ENCODE measurements at places on chromosomes 13 and 19.

DNA sequence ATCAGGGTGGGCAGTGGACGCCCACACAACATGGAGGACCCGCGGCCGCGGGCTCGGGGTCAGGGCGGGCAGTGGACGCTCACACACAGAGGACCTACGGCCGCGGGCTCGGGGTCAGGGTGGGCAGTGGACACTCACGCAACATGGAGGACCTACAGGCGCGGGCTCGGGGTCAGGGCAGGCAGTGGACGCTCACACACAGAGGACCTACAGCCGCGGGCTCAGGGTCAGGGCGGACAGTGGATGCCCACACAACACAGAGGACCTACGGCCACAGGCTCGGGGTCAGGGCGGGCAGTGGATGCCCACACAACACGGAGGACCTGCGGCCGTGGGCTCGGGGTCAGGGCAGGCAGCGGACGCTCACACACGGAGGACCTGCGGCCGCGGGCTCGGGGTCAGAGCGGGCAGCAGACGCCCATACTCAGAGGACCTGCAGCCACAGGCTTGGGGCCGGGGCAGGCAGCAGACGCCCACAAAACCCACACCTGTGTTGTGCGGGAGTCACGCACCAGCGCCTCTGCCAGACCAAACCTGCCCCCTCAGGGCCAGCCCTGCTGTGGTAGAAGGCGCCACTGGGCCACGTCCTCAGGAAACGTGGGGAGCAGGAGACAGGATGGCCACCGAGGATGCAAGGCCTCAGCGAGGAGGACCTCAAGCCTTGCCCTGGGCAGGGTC lies 27.6 kb upstream of the C13orf46 start:
- DNase-seq, result no peak

DNA sequence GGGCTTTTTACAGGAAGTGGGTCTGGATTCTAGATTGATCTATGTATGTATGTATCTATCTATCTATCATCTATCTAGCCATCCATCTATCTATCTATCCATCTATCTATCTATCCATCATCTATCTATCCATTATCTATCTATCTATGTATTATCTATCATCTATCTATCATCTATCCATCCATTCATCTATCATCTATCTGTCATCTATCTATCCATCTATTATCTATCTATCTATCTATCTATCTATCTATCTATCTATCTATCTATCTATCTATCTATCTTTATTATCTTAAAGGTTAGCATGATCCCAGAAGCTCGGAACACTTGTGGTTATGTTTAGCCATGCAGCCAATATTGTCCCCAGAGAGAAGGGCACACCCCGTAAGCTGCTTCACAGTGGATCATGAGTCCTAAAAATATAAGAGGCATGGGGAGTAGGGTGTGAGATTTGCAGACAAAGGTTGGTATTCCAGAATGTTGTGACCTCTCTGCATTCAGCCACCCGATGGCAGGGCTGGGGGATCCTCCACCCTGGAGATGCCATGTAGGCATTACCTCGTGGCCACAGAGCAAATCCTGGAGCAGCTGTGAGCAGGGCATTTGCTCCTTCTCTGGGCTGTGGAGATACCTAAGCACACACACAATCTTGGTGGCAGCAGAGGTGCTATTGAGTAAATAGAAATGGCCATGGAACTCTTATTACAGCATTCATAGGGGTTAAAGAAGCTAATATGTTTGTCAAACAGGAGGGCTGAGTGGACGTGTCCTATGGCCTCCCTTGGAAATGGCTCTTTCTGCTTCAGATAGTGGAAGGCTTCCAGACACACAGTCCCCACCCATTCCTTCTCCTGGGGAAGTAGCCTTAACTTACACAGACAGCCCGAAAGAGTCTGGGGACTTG lies 310.0 kb upstream of the TSHZ3 start:
- no peak for DNase-seq

- DNase-seq, result no peak
Observed at GRCh38 chr19:17467471-17468301, 2.6 kb upstream of the SLC27A1 start.

GRCh38 chr13:79900356-79900755 lies 419.4 kb downstream of the NDFIP2 start:
- DNase-seq, result no peak

- DNase-seq, result no peak
Observed at GRCh38 chr13:96415831-96416385, 326.0 kb downstream of the HS6ST3 start.

DNA sequence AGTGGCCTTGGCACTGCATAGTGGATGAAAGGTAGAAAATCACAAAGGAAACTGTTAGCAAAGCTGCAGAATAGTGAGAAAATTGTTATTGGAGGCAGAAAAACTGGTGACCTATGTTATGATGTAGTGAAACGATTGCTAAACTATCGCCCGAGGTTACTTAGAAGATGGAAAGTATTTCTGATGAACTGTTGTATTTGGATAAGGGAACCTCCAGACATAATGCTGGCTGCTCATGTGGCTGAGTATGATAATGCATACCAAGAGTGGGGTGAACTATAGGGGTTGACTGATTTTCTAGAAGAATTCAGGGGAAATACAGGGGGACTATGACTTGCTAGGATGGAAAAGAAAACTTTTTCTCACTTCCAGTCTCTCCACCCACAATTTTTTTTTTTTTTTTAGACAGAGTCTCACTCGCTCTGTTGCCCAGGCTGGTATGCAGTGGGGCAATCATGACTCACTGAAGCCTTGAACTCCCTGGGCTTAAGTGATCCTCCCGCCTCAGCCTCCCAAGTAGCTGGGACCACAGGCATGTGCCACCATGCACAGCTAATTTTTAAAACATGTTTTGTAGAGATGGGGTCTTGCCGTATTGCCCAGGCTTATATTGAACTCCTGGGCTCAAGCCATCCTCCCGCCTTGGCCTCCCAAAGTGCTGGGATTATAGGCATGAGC lies 4.4 kb upstream of the EID2 start:
- no peak for DNase-seq

GRCh38 chr13:114155926-114156883 lies 22.9 kb upstream of the CFAP97D2 start:
- no peak for DNase-seq

DNA sequence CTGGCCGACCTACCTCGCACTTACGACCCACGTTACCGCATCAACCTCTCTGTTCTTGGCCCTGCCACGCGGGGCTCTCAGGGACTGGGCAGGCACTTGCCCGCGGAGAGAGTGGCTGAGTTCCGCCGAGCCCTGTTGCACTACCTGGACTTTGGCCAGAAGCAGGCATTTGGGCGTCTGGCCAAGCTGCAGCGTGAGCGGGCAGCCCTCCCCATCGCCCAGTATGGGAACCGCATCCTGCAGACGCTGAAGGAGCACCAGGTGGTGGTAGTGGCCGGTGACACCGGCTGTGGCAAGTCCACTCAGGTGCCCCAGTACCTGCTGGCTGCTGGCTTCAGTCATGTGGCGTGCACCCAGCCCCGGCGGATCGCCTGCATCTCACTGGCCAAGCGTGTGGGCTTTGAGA lies 4.2 kb downstream of the DHX34 start:
- DNase-seq, result no peak

DNA sequence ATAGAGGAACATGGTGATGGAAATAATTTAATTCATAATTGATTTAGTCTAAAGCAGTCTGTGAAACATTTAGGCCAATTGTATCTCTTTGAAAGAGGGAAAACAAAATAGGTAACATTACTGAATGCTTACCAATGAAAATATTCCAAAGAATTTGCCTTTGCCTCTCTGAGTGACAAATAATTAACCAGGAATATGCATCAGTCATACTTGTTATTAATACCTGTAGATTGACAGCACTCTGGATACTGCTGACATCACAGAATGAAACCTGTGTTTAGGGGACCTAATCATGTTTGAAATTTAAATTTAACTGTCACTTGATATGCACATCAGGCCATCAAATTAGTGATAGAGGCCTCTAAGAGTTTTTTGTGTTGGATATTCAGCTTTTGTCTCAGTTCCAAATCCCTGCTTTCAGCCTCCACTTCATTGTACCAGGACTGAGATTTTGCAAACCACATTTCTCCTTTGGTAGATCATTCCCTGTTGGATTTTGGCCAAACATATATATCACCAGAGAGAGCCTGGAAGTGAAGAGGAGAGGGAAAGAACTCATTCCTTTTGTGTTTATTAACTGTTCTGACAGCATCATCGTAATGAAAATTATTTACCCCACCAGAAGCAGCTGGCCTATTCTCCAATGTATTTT lies 64.8 kb upstream of the KLHL1 start:
- no peak for DNase-seq

- DNase-seq, result no peak
Observed at GRCh38 chr13:30142486-30143211, 164.7 kb downstream of the KATNAL1 start.

DNA sequence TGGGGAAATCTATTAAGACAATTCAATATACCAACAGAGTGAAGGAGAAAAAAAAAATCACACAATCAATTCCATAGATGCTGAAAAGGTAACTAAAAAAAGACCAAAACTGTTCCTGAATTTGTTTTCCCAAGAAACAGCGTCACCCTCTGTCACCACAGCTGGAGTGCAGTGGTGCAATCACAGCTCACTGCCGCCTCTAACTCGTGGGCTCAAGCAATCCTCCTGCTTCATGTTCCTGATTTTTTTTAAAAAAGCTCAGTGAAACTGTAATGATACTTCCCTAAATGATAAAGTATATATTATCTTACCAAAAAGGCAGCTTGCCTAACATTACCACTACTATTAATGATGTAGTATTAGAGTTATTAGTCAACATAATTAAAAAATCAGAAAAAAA lies 19.6 kb upstream of the ZFP14 start:
- no peak for DNase-seq

All from GM12891 (cell line).